Kidney epithelial cell (primary cell): ENCODE measurements at places on chromosomes 3 and 15. TPM values are rescaled to one million over a fixed set of nuclear protein-coding genes. Genes with fewer than 3 reads are reported as not detected.

COL6A5 gene
- total RNA-seq, result not detected in 2 replicates

RGMA gene
- 0.29 and 1.0 TPM in 2 replicates for total RNA-seq

COL8A1 gene
- 24.4 TPM in 2 replicates for total RNA-seq

- DNase-seq, result no peak
Measured at GRCh38 chr3:42498034-42498433, 4.4 kb upstream of the VIPR1 start.

GRCh38 chr15:61681676-61682075, 378.6 kb downstream of the VPS13C start:
- DNase-seq, result no peak

GRCh38 chr3:126053949-126054569, 29.9 kb downstream of the SLC41A3 start:
- no peak for DNase-seq

DNA sequence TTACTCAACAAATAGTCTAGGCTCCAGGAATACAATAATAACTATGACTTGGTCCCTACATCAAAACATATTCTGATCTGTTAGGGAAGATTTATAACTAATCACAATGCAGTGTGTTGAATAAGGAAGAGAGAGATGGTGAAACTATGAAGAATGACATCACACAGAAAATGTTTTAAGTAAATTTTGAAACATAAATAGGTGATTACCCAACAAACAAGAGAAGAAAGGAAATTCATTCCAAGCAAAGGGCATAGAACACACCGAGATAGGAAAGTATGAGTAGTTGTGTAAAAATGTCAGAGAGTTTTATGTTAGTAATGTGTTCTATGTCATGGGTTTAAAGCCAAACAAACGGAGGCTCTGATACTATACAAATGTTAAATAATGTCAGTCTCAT, 13.4 kb downstream of the SEC62 start:
- no peak for DNase-seq

GRCh38 chr3:185361920-185362319, 1.0 kb upstream of the MAP3K13 start:
- no peak for DNase-seq

DNA sequence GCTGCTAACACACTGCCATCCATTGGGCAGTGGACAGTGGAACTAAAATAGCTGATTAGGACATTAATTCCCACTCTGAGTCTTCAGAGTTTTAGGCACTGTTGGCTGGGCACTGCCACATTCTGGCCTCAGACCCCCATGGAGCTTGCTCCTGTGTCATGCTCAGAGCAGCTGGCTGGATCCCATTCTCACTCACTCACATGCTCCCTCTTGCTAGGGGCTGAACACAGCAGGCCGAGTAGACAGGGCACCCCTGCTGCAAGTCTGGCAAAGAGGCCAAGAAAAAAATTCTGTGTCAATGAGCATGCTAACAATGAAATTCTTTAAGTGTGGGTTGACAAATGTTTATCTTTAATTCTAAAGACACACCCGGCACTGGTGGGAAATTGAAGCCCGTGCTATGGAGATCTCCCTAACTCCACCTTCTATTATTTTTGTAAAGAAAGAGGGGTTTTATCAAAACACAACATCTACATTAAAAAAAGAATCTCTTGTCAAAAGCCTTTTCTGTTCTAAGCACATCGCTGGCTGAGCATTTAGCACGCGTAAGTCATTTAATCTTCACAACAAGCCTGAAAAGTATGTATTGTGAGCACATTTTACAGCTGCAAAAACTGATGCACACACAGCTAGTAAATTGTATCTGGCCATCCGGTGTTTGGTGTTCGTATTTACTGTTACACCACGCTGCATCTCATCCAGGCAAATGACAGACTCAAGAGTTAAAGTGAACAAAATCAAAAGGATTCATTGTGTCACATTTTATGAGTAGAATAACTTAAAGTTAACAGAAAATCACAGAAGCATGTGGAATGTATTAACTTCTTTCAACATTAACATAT, 362.1 kb downstream of the PLOD2 start:
- DNase-seq, result no peak
